NCI-H1930 (cell line): ENCODE measurements at places on chromosomes 1 and 21.

DNA sequence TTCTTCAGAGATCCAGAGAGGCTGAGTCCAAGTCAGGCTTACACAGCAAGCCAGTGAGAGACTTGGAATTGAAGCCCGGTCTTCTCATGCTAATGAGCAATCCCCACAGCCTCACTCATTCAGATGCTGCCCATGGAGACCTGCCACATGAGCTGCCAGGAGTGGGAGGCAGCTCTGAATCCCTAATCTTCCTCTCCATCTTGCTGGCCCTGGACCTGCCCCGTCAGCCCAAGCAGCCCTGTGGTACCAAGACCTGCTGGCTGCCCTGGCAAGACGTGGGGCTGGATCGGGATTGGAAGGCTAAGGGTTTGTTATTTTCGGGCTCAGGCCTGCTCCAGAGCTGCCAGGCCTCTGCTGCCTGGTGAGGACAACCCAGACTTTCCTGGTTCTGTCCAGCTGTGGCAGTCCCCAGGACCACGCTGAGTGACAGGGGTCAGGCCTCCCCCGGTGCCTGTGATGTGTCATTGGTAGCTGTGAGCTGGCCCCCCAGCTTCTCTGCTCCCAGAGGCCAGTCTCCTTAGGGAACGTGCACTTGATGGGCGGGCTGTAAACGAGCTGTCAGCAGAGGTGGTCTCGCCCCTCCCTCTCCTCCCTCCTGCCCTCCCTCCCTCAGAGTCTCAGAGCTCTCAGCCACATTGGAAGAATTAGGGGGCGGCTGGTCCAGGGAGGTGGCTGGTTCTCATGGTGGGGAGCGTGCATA, 135.0 kb downstream of the FOXD2 start:
- DNase-seq: no peak

GRCh38 chr21:46082963-46083790, 14.7 kb upstream of the COL6A2 start:
- DNase-seq: no peak

GRCh38 chr1:1286313-1287261, 6.4 kb downstream of the SCNN1D start:
- DNase-seq: no peak

DNA sequence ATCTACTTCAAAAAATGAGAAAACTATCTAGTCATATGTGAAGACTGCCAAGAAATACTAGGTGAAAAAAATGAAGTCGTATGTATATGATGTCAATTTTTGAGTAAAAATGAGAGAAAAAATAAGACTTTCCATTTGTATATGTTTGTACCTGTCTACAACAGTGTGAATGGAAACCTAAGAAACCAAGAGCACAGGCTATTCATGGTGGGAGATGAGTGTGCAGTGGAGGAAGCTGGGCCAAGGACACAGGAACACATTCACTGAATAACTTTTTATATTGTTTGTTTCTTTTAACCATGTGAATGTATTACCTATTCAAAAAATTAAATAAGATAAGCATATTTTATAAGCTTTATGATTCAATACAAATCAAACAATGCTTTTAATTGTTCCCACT, 67.0 kb downstream of the ERO1B start:
- DNase-seq: no peak

GRCh38 chr1:65253800-65254319, 55.5 kb upstream of the DNAJC6 start:
- no peak for DNase-seq

DNA sequence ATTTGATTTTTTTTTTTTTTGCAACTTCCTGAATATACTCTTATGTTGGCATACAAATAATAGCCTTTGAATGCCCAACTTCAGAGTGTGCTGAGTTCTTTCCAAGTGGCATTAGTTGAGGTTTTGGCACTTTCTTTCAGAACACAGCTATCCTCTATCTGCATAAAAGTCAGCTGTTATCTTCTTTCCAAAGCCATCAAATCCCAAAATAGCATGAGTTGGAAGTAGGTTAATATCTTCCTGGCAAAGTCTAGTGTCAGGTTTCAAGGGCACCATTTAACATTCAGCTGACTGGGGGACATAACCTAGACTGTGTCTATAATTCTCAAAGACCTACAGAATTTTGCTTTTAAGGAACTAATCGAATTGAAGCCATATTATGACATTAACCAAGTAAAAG, 223.9 kb downstream of the PLPP3 start:
- no peak for DNase-seq

- no peak for DNase-seq
These were observed 742 bp upstream of the PDE9A start for GRCh38 chr21:42652527-42653230.

GRCh38 chr1:119582801-119583200, 65.3 kb downstream of the ZNF697 start:
- DNase-seq: peak; percentile 40

GRCh38 chr1:55571767-55572166, 356.6 kb upstream of the USP24 start:
- DNase-seq: no peak

DNA sequence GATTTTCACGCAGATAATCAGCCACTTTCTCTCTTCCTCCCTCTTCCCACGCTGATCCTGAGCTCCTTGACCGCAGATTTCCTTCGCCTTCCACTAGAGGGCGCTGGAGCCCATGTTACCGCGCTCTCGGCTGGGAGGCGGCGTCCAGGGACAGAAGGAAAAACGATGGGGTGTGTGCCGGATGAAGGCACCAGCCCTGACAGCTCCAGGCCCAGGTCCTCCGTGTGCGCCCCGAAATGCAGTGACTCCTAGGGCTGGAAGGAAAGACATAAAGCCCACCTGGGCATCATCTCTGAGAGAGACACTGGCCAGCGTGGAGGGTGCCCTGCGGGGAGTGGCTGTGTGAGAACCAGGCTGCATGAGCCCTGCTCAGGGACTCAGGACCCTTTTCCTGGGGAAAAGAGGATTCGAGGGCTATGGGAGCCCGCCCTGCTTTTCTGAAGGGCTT, 44.9 kb upstream of the CYP2J2 start:
- DNase-seq: peak; percentile 11

- DNase-seq: no peak
These were observed 44.4 kb upstream of the BMP8A start for GRCh38 chr1:39446986-39447567.

DNA sequence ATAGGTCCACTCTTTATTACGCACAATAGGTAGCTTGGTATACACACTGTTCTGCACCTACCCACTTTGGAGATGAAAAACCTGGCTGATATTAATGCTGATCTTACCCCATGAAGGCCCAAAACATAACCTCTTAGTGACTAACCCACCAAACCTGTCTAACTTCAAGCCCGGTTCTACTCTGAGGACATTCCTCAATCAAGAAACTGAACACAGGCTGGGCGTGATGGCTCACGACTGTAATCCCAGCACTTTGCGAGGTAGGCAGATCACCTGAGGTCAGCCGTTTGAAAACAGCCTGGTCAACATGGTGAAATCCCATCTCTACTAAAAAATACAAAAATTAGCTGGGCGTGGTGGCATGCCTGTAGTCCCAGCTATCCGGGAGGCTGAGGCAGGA, 50.5 kb downstream of the EYA3 start:
- DNase-seq: no peak

GRCh38 chr1:28249866-28250295, 9.4 kb upstream of the SESN2 start:
- DNase-seq: no peak

DNA sequence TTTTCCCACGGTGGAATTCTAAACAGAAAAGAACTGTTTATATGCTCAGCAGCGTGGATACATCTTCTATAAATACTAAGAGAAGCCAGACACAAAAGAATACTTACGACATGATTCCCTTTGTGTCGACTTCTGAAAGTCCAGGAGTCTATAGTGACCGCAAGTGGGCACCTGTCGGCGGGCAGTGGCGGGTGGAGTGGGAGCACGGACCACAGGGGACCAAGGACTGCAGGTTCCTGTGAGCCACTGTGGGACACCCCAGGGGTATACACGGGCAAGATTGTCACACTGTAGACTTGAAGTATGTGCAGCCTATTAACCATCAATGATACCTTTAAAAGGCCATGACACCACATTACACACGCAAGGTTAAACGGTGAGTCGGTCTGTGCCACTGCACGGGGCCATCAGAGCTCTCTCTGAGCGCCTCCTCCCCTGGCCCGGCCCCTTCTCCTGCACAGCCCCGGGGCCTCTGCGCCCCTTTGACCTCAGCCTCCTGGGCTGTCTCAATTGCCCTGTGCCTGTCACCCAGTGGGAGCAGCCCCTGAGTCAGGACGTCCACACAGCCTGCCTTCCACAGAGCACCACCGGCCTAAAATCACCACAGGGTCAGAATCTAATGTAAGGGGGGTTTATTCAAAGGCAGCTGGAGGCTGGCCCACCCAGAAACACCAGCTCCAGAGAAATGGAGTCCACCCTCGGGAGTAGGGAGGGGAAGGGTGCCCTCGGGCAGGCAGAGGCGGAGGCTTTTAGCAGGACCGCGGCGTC, 90.0 kb upstream of the COL6A1 start:
- no peak for DNase-seq

- DNase-seq: no peak
These were observed 383.7 kb downstream of the PRDM2 start for GRCh38 chr1:14083706-14084105.

DNA sequence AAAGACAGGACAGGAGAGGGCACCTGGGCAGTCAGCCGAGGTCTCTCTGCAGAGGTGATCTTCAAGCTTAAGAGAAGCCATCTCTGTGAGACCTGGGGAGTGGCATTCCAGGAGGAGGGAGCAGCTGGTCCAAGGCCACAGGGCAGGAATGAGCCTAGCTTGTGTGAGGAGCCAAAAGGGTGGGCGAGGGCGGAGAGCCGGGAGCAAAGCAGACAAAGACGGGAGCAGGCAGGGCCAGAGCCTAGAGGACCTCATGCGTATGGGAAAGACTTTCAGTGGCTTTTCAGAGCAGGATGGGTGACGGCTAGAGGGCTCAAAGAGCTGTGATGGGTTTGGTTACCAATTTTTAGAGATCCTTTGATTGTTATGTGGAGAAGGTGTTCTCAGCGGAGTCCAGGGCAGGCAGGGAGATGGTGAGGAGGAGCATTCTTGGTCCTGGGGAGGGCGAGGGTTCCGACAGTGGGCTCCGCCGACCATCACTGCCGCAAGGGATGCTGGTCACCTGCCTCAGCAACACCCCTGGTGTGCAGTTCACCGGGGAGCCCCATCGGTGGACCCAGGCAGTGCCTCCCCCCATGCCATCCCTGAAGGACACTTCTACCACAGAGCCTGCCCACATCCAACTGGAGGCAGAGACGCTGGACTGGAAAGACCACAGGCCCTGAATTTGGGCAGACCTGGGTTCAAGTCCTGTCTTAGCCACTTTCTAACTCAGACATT, 122.9 kb upstream of the IRF2BP2 start:
- no peak for DNase-seq

GRCh38 chr1:115211071-115211745, 121.9 kb upstream of the TSPAN2 start:
- no peak for DNase-seq

DNA sequence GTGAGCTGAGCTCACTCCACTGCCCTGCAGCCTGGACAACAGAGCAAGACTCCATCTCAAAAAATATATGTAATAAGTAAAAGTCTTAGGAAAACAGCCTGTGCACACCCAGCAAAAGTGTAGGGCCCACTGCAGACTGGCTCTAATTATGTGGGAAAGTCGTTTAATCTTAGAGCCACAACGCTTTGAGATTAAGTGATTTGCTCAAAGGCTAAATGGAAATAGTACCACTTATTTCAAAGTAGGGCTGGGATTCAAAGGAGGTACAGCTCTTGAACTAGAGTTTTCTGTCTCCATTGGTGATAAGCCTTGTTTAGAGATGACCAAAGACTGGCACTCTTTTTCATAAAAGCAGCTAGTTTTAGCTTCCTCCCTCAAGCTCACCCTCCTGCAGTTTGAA, 2.2 kb downstream of the TACSTD2 start:
- no peak for DNase-seq

DNA sequence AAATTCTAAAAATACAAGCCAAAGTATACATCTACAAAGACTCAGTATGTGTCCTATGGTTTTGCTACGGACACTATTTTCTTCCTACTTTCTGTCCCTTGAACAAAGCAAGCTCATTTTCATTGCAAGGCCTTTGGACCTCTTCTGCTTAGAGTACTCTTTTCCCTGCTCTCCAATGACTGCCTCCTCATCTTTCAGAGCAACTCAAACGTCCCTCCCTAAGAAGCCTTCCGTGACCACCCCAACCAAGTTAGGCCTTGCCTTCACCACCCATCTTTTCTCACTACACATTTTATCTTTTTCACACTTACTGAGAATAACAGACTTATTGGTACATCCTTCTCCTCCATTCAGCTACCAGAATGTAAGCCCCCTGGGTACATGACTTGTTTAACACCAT, 39.9 kb downstream of the ENAH start:
- no peak for DNase-seq

- no peak for DNase-seq
These were observed 71.7 kb downstream of the NRIP1 start for GRCh38 chr21:14993115-14993514.

GRCh38 chr1:96365076-96365475, 356.5 kb upstream of the PTBP2 start:
- no peak for DNase-seq

DNA sequence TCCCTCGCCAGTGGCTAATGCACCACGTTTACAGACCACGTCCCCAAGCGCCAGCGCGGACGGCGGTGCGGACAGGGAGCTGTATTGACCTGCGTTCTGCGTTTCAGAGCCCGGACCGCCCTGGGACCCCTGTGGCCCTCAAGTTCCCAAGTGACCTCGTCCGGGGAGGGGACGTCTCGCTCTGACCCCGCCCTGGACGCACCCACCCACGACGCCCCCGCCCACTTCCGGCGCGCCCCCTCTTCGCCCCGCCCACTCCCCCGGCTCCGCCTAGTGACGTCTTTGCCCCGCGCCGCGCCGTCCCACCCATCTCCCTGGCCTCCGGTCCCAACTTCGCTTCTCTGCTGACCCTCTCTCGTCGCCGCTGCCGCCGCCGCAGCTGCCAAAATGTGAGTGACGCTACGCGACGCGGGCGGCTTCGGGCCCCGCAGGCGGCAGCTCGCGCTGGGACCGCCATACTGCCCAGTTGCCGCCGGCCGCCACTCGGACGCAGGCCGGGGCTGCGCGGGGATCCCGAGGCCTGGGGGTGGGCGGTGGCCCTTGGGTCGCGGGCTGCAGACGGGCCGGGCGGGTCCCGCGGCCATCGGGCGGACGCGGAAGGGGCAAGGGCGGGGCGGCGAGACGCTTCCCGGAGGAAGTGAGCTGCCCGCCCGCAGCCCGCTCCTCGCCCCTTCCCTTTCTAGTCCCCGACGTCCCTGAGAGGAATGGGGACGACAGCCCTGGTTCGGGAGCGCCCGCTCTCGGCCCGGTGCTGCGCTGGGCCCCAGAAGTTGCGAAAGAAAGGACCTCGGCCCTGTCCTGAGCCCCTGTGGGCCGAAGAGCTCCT, at the start of gene VAMP3:
Gene VAMP3, plus strand, starts transcription at position 300 of the 826 bp plus-strand sequence. Its CDS starts 88 bp downstream, at position 388.
- DNase-seq: peak; percentile 78
